Retinal pigment epithelial cell (primary cell): ENCODE measurements at places on chromosomes 4 and X.

GRCh38 chr4:128921954-128922353 is 112.5 kb downstream of the JADE1 start:
- no peak for DNase-seq

DNA sequence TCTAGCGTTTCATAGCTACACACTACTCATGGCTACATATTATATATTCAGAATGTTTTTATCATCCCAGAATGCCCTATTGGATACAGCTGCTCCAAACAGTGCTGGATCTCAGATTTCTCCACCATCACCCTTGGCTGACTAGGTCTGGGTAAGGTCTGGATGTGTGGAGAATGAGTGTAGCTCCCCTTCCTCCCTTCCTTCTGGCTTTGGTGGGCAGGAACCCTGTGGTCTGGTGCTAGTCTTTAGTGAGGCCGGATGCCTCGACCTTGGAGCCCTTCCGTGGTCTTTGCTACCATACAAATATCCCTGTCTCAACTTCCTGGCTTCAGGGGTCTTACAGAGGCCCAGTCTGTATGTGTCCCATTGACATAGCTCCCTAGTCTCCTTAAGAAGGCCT is 52.1 kb upstream of the KDR start:
- DNase-seq, result no peak

- DNase-seq, result no peak
Observed at GRCh38 chr4:22877486-22878052, 184.8 kb downstream of the GBA3 start.

DNA sequence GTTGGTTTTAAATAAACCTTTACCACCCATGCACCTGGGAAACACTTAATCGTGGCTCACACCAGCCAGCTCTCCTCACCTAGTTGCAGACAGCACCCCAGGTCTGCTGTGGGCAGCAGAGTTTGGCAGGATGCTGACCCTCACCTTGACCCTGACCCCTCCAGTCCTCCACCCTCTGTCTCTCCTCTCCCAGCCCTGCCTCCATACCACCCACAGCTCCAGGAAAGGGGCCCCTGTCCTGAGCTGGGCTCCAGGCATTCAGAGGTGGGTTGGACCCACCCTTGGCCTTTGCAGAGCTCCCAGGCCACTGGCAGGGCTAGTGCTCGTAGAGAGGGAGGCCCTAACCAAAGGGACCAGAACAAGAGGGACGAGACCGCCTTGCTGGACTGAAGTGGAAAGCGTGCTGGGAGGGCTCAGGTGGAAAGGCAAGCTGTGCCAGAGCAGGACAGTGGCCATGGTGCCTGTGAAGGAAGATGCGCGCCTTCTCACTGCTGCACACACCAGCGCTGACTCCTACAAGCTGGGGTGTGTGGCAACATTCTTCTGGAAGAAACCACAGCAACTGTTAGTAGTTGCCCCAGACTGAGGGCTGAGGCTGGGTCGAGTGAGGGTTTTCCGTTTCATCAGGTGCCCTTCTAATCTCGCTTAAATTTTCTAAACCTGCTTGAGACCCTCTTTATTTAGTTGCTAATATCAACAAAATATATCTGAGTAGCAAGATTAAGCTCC is 10.7 kb upstream of the S100P start:
- DNase-seq, result no peak

- DNase-seq, result no peak
Observed at GRCh38 chr4:7276515-7276914, 84.2 kb downstream of the SORCS2 start.

- DNase-seq, result peak; percentile 27
Observed at GRCh38 chr4:139815778-139816601, 150.4 kb downstream of the MGST2 start.

GRCh38 chr4:24719615-24720014 is 75.8 kb upstream of the SOD3 start:
- DNase-seq, result no peak
